ENCODE measurements at places on chromosomes 2 and 18. TPM values are rescaled to one million over a fixed set of nuclear protein-coding genes. Genes with fewer than 3 reads are reported as not detected.

GRCh38 chr2:239905884-239906654 lies 119.1 kb downstream of the NDUFA10 start:
- DNase-seq = no peak

GRCh38 chr2:99697811-99698568 lies 208.2 kb upstream of the REV1 start:
- DNase-seq = no peak

GRCh38 chr2:189348369-189348768 lies 92.9 kb upstream of the WDR75 start:
- DNase-seq = no peak

DNA sequence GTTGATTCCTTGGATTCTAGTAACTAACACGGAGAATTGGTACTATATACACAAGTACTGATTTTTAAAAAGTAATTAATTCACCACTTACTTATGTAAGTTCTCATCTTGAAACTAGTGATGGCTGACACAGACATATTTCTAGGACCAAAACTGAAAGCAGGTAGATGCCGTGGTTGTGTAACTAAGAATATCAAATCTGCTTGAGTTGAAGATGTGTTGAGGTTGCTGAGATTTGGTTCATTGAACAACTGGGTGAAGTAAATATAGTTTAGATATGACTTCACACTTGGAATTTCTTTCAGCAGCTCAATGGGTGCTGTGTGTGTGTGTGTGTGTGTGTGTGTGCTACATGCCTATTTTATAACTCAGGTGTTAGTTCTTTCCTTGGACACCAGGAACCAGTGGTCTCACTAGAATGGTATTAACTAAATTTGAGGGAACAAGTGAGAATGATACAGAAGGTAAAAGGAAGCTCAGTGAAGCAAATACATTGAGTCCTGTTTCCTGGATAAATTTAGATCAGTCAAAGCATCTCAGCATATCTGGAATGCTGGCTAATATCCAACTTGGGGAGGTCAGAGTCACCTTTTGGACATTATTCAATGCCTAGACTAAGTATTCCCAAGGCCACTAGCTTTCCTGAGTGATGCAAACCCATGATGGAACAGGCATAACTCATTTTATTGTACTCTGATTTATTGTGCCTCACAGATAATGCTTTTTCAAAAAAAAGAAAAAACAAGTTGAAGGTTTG lies 110.7 kb upstream of the ZEB2 start:
- DNase-seq = no peak

- no peak for DNase-seq
Measured at GRCh38 chr2:181458871-181459270, 1.7 kb downstream of the ITGA4 start.

- DNase-seq = peak; percentile 21
Measured at GRCh38 chr18:8912348-8913326, 189.9 kb upstream of the NDUFV2 start.

DNA sequence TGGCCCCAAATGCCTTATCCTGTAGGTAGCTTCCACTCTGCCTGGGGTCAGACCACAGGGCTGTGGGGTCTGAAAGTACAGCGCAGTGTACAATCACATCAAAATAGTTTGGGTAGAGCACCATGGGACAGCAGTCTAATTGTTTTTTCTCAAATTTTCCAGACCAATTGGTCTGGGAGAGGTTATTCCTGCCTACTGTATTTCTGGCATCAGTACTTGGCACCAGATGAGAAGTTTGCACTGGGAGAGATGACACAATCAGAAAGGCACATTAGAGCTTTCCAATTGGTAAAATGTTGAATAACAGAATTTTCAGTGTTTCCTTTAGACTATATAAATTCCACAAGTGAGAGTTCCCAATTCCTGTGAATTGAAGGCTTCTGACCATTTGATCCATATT lies 30.9 kb upstream of the LRRTM1 start:
- DNase-seq = no peak

GRCh38 chr18:62610351-62610700 lies 87.5 kb downstream of the ZCCHC2 start:
- no peak for DNase-seq

DNA sequence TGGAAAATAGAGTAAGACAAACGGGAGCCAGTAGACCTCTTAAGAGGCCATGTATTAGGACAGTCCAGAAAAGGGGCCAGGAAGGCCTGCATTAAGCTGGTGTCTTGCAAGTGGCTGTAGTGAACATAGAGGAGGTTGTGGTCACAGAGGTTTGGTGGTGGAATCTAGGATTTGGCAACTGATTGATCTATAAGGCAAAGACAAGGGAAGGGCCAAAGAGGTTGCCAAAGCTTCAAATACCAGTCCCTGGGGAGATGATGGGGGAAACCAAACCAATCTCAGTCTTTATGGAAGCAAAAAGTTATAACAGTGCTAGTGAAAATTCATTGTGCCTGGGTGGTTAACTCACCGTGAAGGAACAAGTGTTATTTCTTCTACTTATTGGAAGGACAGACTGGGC lies 28.7 kb upstream of the RTN4 start:
- DNase-seq = no peak

DNA sequence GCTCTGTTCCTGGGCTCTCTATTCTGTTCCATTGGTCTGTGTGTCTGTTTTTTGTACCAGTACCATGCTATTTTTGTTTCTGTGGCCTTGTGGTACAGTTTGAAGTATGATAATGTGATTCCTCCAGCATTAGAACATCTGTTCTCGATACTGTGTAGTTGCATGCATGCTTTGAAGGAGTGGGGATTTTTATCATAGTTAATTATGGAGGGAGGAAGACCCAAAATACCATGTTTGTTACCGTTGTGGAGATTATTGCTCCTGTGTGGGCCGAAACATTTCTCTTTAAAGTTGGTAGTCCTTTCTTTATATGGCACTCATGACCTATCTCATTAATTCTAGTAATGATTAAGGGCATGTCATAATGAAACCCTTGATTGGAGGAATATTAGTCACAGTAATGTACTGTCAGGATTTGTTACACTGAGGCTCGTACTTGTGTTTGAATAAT lies 87.6 kb downstream of the TTC27 start:
- DNase-seq = no peak

DNA sequence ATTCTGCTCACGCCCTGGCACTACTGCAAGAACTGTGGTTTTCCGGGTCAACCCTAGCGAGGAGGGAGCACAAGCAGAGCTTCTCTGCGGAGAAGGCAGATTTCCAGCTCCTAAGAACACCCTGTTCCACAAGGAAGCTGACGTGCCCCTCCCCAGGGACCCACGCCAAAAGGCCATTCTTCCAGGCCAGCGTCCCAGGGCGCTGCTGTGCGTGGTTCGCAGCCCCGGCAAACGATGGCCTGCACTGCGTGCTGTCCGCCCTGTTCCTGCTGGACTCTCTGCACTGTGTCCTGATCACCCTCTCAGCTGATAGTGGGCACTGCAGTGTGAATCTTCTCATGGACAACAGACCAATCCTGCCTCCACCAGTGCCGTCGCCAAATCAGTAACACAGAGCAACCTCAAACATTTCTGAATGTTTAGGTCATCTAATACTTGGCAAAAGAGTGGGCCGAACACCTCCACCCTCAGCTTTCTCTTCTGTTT lies 49.1 kb downstream of the ADI1 start:
- DNase-seq = no peak

DNA sequence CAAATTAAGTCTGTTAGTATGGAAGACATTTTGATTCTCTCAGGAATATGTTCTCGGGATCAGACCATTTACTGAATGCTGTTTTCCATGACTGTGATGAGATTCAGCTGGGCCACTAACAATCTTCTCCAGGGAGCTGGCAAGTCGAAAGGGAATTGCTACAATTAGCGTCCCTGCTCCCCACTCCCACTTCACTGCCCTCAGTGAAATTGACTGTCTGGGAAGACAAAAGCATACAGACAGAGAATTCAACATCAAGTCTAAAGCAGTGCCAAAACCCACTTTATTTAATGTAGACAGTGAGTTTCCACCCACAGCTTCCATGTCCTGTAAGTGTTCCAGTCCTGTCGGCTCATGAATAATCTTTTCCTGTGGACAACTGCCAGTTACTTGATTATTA lies 34.0 kb upstream of the COL3A1 start:
- DNase-seq = no peak

The SOX11 gene
- 24.8 TPM for total RNA-seq

The SEMA4C gene
- total RNA-seq = 81.6 TPM

The COA5 gene
- 34.7 TPM for total RNA-seq

All from WTC11 (cell line).